ENCODE measurements at places on chromosomes 1 and 21.

- DNase-seq, result no peak
Observed at GRCh38 chr1:61463220-61463619, 261.7 kb downstream of the TM2D1 start.

GRCh38 chr1:17682400-17682799 is 72.7 kb upstream of the ACTL8 start:
- peak; percentile 35 for DNase-seq

GRCh38 chr1:38628241-38628640 is 231.3 kb downstream of the RRAGC start:
- DNase-seq, result no peak

GRCh38 chr1:56418151-56418631 is 161.2 kb downstream of the PLPP3 start:
- no peak for DNase-seq

- no peak for DNase-seq
Observed at GRCh38 chr1:223680188-223680587, 14.7 kb upstream of the CAPN8 start.

DNA sequence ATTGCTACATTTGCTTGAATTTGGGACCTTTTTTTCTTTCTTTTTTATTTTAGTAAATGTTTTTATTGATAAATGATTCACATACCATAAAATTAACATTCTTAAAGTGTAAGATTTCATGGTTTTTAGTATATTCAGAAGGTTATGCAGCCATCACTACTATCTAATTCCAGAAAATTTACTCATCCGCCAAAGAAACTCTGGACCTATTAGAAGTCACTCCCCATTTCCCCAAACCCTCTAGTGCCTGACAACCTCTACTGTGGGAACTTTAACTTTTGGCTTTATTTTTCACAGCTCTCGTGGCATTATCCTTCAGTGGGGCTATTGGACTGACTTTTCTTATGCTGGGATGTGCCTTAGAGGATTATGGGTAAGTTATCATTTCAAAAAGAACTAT is 4.5 kb downstream of the LEPR start:
- DNase-seq, result no peak

DNA sequence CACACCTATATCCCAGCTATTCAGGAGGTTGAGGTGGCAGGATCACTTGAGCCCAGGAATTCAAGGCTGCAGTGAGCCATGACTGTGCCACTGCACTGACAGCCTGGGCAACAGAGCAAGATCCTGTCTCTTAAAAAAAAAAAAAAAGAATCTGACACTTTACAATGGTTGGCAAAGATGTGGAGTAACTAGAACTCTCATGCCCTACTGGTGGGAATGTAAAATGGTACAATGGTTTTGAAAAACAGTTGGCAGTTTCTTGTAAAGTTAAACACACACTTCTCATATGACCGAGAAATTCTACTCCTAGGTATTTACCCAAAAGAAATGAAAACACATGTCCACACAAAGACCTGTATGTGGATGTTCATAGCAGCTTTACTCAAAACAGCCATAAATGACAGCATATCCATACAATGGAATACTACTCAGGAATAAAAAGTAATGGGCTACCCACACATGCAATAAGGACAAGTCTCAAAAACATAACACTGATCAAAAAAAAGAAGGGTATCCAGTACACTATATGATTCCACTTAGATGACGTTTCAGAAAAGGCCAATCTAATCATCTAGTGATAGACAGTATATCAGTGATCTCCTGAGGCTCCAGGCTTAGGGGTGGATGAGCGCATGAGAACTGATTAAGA is 58.1 kb downstream of the HLCS start:
- no peak for DNase-seq

GRCh38 chr1:165143437-165144065 is 213.0 kb downstream of the LMX1A start:
- no peak for DNase-seq

DNA sequence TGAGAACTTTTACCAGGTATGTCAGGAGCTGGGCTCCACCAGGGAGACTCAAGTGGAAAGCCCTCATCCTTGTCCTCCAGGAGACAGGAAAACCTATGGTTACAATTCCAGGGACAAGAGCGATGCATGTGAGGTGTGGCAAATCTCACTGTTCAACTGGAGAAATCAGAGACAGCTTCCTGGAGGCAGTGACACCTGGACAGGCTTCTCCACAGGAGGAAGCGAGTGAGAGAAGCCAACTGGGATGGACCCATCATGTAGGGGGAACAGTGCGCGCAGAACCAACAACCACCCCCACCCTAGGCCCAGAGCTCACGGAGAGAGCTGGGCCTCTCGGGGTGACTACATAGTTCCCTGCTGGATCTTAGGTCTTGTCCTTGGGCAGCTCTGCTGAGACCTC is 5.6 kb upstream of the SLX9 start:
- no peak for DNase-seq

DNA sequence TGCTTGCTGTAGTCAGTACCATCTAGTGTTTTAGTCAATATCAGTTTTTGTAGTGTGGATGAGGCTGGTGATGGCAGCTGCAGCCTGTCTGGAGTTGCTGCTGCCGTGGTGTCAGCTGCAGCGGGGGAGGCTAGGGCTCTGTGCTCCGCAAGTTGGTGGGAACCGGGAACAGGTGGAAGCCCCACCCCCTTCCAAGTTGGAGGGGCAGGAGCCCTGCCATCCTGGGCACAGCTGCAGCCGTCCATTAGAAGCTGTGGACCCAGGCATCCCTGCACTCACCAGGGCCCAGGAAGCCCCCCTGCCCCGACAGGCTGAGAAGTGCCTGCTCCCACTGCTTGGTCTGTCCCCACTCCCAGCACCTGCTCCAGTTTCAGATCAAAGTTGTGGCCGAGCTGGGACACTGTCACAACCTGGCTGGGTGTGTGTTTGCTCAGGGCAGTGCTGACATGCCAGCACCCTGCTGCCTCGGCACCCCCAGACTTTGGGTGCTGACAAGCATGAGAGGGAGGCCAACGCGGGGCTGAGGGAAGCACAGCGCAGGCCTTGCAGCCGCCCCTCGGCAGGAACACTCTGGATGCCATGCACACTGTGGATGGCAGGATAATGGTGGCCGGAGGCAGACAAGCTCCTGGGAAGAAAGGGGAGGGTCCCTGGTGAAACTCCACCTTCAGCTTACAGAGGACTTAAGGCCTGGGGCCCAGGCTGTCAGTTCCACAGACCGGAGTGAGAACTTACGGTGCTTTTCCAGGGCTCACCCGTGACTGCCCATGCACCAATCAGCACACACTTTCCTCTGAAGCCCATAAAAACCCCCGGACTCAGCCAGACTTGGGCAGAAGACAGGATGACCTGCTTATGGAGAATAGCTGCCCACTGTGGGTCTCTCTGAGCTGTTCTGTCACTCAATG is 86.9 kb downstream of the ADARB1 start:
- no peak for DNase-seq

DNA sequence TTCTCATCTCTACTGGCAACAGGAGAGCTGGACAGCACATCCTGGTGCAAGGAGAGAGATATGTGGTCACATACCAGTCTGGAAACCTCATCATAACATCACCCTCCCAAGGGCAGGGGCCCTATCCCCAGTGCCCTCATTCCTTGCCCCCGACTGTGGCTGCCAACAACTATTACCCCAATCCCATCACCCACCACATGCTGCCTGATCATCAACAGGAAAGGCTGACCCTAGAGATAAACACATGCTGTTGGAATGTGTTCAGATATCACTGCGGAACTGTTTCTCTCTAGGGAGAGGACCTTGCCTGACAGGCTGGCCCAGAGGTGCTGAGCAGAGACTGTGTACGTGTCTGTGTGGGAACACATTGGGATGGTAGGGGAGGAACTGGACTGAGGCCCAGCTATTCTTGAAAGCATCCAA is 4.5 kb upstream of the INKA2 start:
- DNase-seq, result no peak

GRCh38 chr21:41068967-41069642 is 98.9 kb upstream of the BACE2 start:
- peak; percentile 45 for DNase-seq

- DNase-seq, result no peak
Observed at GRCh38 chr1:154176337-154176736, 15.6 kb downstream of the TPM3 start.

GRCh38 chr1:113391649-113392271 is 1.4 kb downstream of the MAGI3 start:
- no peak for DNase-seq

DNA sequence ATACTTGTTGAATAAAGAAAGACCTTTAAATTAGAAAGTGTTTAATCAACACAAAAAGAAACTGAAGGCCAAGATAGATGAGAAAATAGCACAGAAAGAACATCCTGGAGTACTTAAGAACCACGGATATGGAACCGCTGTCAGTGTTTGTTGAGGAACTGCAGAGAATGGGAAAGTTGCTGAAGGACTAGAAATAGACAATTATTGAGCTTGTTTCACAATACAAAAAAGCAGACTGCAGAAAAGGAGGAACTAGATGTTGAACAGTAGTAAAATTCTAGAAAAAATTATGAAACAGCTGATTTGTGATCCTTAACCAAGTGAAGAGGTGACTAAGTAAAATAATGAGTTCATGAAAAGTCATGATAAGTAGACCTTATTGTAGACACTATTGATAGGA is 29.7 kb downstream of the MYSM1 start:
- DNase-seq, result no peak

DNA sequence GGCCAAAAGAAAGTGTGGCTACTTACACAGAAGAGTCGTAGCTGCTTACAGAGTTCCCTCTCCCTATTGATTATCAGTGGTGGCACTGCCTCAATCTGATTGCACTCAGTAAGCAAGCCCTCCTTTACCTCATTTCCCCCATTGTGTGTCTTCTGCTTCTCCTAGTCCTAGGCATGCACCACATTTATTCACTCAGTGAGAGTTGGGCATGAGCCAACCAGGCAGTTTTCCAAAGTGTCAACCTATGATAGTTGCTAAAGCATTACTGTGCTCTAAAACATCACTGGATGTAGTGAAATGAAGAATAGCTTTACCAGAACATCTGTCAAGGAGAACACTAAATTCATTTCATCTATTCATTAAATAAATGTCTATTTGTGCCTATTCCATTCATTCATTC is 19.3 kb downstream of the GJA5 start:
- DNase-seq, result no peak

DNA sequence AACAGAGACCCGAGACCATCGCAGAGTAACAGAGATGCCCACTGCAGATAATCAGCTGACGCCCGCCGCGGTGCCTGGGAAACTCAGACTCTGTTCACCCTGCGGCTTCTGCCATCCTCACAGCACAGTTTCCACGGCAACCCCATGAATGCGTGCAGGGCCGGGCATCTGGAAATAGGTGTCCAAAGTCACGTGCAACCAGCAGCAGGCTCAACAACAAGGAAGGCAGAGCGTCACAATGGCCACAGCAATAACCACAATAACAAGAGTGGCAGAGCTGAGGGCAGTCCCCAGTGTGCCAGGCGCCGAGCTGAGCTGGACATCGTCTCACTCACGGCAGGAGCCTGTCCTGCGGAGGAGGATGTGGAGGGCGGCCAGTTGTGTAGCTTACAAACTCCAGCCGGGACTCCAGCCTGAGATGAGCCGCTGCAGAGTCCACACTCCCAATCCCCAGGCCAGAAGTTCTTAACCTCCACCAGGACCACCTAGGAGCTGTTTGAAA is 102.0 kb downstream of the CRYAA start:
- no peak for DNase-seq

GRCh38 chr21:38488640-38489270 is 9.5 kb downstream of the ERG start:
- no peak for DNase-seq

GRCh38 chr21:41098076-41098475 is 69.9 kb upstream of the BACE2 start:
- DNase-seq, result no peak

- DNase-seq, result no peak
Observed at GRCh38 chr1:244337839-244338238, 113.9 kb downstream of the ADSS2 start.

DNA sequence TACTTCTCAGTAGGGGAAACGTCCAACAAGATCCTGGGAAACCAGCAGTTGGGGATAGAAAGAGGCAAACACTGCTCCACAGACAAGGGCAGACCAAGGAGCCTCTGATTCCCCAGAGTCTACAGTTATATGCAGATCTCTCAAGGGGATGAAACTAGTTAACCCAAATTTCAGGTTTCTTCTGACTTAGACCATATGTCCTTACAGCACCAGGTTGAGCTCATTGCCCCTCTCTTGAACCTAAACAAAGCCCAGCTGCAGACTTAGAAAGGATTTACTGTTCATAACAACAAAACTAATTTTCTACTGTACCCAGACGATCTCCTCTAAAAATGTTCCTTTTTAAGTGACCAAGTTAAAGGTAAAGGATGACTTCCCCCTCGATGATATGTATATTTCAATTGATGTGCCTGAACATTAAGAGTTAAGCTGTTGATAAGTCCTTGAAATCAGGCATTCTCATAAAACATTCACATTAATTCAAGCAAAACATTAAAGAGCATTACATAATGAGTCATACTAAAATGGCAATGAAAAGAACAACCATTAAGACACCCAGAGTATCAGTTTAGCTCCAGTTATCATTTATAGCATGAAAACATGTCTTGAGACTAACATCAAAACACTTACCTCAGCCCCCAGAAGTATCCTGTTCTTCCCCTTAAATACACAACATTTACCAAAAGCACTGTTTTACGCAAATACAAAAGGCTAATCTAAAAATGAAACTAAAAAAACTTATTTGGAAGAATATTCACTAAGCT is 24.1 kb downstream of the SMYD3 start:
- no peak for DNase-seq

DNA sequence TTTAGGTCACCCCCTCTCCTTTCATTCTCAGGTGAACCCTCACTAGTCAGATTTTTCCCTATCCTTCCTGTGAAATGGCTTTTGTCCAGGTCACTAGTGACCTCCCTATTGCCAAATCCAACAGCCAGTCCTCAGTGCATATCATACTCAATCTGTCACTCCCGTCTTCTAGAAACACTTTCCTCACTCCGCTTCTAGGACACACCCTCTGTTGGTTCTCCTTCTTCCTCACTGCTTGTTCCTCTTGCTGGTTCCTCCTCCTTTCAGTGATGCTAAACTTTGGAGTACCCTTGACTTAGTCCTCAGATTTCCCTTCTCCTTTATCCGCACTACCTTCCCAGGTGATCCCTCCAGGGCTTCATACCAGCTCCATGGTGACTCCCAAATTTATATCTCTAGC is 94.3 kb downstream of the RNF220 start:
- DNase-seq, result no peak

GRCh38 chr1:47532921-47533792 is 95.3 kb downstream of the FOXD2 start:
- DNase-seq, result peak; percentile 85

DNA sequence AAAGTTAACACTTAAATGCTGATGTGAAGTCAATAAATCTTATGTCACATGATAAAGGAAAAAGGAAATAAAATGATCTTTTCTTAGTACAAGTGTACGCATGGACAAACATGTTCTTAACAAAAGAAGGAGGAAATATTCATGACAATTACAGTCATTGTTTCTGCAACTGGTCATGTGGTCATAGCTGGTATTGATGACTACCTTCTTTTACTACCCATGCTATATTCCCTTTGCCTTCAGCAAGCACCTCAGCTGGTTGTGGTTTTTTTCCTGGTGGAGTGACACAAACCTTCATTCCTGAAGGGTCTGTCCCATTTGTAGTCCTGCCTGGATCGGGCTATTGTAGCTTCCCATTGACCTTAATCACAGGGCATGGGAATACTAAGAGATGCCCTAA is 23.4 kb upstream of the TSHB start:
- no peak for DNase-seq
